ENCODE measurements at places on chromosomes 7 and 10. TPM values are rescaled to one million over a fixed set of nuclear protein-coding genes. Genes with fewer than 3 reads are reported as not detected.
A peak's percentile ranks its signal among the peaks of the same experiment; 100 is the strongest.

DNA sequence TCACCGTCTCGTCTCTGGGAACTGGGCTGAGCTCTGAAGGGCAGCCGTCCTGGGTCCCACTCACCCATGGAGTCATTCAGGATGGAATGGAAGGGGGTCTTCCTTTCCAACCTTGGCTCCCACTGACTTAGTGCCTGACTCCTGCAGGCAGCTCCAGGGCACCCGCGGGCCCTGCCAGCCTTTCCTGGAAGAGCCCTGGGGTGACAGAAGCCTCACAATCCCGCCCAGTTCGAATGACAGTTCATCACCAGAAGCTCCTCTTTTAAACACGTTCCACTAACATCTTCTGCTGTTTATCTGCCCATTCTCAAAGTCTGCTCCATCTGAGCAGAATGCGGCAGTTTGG lies 110.6 kb downstream of the TNS3 start:
- no peak for DNase-seq

Gene ST8SIA6
- total RNA-seq = 2.3 TPM

DNA sequence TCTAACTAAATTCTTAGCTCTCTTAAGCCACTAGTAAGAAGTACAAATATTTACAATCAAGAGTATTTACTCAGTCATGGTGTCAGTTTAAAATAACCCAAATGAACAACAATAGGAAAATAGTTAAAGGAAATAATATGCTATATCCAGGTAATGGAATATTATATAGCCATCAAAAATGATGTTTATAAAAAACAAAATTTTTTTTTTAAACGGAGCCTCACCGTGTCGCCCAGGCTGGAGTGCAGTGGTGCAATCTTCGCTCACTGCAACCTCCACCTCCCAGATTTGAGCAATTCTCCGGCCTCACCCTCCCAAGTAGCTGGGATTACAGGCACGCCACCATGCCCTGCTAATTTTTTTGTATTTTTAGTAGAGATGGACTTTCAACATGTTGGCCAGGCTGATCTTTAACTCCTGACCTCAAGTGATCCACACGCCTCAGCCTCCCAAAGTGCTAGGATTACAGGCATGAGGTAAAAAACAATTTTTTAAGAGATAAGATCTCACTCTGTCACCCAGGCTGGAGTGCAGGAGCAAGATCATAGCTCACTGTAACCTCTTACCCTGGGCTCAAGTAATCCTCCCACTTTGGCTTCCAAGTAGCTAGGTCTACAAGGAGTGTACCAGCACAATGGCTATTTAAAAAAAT lies 132.5 kb downstream of the NOC3L start:
- DNase-seq = no peak

DNA sequence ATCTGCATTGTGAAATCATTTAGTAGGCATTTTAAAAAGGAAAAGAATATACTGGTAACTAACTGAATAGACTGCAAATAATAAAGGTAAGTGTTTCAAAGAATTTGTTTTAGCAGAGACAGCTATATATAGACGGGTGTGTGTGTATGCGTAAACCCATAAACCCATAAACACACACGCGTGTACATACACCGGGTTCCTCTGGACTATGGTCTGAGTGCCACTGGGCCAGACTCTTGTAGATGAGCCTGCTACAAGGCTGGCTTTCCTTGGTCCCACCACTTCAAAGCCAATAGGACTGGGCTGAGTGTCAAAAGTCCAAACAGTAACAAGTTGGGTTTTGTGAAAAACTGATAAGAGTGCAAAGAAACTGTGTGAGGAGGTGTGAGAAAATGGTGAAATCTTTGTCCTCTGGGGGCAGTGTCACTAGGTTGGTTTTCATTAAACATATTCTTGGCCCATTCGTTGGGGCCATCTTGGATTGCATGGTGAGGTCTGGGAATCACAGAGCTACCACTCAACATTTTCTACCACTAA lies 39.8 kb downstream of the GNA12 start:
- no peak for DNase-seq

GRCh38 chr10:3365630-3366029 lies 193.0 kb upstream of the PITRM1 start:
- DNase-seq = no peak

DNA sequence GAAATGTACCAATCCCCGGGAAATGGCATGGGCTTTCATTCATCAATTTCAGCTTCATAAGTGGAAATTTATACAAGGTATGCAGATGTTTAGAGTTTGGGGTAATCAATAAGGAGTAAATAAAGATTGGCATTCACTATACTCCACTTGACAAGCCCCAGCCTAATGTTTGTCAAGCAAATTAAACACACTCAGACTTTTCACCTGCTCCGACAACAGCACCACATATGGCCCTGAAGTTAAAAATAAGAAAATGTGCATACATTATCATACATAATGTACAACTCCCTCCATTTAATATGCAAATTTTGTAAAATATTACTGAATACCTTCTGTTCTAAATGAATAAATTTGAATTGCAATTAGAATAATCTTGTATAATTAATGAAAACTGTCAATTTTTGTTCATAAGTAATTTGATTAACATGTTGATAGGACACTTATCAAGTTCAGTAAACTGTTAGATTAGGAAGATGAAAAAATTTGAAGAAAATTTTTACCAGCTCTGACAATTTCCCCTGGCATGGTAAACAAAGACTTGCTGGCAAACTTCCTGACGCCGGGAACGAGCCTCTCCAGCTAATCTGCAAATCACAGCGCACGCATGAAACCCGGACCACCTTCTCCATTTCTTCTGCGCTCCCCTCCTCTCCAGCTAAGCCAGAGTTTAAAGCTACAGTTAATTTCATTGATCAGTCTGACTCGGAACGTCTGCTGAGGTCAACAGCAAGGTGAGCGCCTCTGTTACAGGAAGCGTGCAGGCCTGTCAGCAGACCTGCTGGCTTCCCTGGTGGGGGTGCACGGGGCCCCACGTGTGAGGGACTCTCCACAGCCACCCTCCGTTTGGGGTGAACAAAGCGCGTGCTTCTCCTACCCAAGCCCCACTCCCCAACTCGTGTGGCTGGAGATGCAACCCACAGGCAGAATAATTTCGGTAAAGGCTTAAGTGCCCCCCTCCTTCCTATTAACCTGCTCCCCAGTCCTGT lies 70.7 kb downstream of the EBF3 start:
- no peak for DNase-seq

DNA sequence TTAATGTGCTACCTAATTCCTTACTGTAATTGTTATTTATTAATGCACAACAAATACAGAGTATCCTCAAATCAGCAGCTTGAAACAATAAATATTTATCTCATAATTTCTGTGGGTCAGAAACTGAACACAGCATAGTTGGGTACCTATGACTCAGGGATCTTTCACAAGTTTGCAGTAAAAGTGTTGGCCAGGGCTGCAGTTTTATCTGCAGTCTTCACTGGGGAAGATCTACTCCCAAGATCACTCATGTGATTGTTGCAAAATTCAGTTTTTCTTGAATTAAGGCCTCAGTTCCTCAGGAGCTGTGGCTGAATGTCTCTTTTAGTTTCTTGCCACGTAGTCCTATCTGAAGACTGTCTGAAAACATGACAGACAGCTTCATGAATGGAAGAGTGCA lies 237.8 kb downstream of the ZWINT start:
- no peak for DNase-seq

Gene ZNF736
- total RNA-seq = 15.0 TPM

GRCh38 chr7:2118056-2118455 lies 114.7 kb downstream of the MAD1L1 start:
- no peak for DNase-seq

DNA sequence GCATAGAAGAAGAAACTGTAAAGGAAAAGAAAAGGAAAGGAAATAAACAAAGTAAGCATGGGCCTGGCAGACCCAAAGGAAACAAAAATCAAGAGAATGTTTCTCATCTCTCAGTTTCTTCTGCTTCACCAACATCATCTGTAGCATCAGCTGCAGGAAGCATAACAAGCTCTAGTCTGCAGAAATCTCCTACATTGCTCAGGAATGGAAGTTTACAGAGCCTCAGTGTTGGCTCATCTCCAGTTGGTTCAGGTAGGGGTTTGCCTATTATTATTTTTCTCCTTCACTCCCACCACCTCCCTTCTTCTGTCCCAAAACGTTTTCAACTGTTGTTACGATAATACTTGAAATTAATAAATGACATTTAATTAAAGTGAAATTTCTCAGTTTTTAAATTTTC lies 139.6 kb downstream of the MLLT10 start:
- no peak for DNase-seq

Gene CLDN3
- 24.1 TPM for total RNA-seq

Gene C7orf57
- 0.42 TPM for total RNA-seq

- DNase-seq = peak; percentile 11
Observed at GRCh38 chr10:29731760-29732159, 97.0 kb upstream of the SVIL start.

Gene TLX1
- not detected for total RNA-seq

Gene SMKR1
- total RNA-seq = not detected

Gene HOXA7
- not detected for total RNA-seq

- no peak for DNase-seq
Observed at GRCh38 chr7:143248761-143249354, 14.4 kb upstream of the GSTK1 start.

DNA sequence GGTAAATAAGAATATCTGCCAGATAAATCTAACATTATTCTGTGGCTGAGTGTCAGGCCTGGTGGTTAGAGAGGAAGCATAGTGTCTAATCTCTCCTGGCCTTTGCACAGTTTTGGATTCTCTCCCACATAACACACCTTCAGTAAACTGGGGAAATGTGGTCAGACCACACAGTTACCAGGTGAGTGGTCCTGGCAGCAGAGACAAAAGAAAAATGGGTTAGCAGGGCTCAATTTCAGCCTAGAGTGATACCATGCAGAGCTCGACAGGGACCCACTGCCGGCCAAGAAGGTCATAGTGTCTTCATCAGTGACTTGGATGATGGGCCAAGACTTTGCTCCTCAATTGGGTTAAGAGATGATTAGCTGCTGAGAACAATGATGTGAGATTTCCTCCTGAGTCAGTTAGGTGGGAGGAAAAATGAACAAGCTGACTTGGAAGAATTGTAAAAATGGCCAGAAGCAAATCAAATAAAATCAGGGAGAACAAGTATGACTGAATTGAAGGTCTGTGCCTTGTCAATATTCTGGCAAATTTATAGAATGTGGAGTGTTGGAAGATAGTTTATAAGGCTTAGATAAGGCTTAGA lies 69.2 kb upstream of the EFCAB10 start:
- no peak for DNase-seq

Gene OR2F1
- not detected for total RNA-seq

- no peak for DNase-seq
Observed at GRCh38 chr7:159060440-159060839, 84.2 kb downstream of the VIPR2 start.

Gene KCND2
- total RNA-seq = 17.7 TPM

- DNase-seq = no peak
Observed at GRCh38 chr10:129005804-129006203, 461.2 kb upstream of the MGMT start.

- DNase-seq = no peak
Observed at GRCh38 chr7:1567049-1567771, 2.6 kb downstream of the PSMG3 start.

GRCh38 chr7:112067632-112068540 lies 138.3 kb downstream of the DOCK4 start:
- no peak for DNase-seq

DNA sequence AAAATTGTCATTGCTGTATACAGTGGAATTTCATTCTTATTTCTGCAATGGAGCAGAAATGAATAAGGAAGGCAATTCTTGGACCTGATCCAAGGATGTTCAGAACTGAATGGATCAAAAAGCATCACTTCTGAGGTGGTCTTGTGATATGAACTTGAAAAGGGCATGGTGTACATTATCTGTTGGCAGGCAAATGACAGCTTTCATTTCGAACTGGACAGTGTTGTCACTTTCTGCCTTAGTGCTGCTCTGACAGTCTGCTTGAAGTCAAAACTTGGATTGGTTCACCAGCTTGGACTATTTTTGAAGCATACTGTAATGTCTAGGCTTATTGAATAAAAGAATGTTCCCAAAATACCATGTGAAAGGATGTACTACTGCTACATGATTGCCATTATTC lies 52.0 kb downstream of the VCL start:
- DNase-seq = no peak

DNA sequence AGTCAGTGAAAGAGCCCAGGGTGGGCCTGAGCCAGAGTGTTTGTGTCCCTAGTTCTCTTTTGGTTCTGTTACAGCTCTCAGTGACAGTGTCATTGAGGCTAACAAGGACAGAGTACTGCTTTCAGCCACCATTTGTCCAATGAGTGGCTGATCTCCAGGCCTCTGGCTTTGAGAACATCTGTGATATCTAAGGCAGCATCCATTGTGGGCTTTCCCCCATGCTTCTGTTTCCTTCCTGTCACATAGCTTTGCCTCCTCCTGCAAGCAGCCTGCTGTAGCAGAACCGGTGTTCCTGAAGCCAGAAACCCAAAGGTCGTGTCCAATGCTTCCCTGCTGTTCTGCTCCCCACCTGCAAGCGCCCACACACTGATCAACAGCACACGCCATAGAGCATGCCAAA lies 68.4 kb downstream of the IKZF1 start:
- DNase-seq = no peak

Gene OPN4
- total RNA-seq = not detected

Gene GIGYF1
- total RNA-seq = 69.8 TPM

GRCh38 chr7:128665057-128665456 lies 7.0 kb upstream of the GARIN1A start:
- DNase-seq = no peak

GRCh38 chr10:80411681-80412220 lies 3.4 kb downstream of the PRXL2A start:
- DNase-seq = no peak

GRCh38 chr7:46970476-46970875 lies 611.4 kb downstream of the TNS3 start:
- no peak for DNase-seq

Gene AGBL3
- total RNA-seq = 3.2 TPM

- DNase-seq = no peak
Observed at GRCh38 chr10:130547368-130547767, 411.2 kb downstream of the GLRX3 start.

Gene MSMB
- total RNA-seq = not detected

DNA sequence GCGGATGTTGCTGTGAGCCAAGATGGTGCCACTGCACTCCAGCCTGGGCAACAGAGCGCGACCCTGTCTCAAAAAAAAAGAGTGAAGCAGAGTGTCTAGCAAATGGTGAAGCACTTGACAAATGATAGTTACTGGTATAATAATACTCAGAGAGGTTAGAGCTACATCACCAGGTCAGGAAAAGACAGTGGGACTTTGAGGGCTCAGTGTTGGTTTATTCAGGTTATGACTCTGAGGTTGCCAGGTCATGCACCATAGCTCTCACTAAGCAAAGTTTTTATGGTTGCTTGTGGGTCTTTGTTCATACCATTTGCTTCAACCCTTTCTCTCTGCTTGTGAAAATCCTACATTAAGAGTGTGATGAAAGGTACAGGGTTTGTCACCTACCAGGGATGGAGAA lies 13.6 kb downstream of the MRPS33 start:
- no peak for DNase-seq

- DNase-seq = no peak
Observed at GRCh38 chr7:30511494-30511893, 6.9 kb upstream of the GGCT start.

- DNase-seq = no peak
Observed at GRCh38 chr10:48473704-48474103, 131.2 kb downstream of the ARHGAP22 start.

Gene HGF
- total RNA-seq = 1.1 TPM

Data from GM23338 (cell line).